Fibroblast of the conjunctiva (primary cell): ENCODE measurements at places on chromosomes 12 and 14.

GRCh38 chr12:51924551-51925319, 17.4 kb downstream of the ACVRL1 start:
- DNase-seq = no peak

GRCh38 chr12:130965214-130965613, 11.5 kb downstream of the ADGRD1 start:
- DNase-seq = no peak

GRCh38 chr12:120534703-120535655, 823 bp downstream of the RNF10 start:
- DNase-seq = peak; percentile 69

GRCh38 chr14:36408388-36408787, 88.0 kb upstream of the MBIP start:
- no peak for DNase-seq

DNA sequence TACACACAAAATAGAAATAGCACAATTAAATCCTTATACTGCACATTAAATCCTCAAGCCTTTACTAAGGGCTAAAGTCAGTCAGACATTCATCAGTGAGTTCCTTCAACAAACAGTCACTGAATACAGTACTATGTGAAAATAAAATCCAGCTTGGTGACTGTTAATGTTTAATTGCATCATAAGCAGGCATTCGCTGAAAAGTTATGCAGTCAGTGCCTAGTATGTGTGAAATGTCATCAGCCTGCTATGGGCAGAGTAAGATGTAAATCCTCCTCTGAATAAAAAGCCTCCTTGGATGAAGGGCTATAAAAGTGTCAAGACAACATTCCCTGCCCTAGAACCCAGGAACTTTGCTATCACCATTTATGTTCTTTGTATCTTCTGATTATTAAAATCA, 116.4 kb downstream of the PRICKLE1 start:
- peak; percentile 39 for DNase-seq

- DNase-seq = no peak
These were observed 199.6 kb upstream of the TMEM260 start for GRCh38 chr14:56379956-56380355.
